ENCODE measurements at places on chromosomes 3 and 15. TPM values are rescaled to one million over a fixed set of nuclear protein-coding genes. Genes with fewer than 3 reads are reported as not detected.

DNA sequence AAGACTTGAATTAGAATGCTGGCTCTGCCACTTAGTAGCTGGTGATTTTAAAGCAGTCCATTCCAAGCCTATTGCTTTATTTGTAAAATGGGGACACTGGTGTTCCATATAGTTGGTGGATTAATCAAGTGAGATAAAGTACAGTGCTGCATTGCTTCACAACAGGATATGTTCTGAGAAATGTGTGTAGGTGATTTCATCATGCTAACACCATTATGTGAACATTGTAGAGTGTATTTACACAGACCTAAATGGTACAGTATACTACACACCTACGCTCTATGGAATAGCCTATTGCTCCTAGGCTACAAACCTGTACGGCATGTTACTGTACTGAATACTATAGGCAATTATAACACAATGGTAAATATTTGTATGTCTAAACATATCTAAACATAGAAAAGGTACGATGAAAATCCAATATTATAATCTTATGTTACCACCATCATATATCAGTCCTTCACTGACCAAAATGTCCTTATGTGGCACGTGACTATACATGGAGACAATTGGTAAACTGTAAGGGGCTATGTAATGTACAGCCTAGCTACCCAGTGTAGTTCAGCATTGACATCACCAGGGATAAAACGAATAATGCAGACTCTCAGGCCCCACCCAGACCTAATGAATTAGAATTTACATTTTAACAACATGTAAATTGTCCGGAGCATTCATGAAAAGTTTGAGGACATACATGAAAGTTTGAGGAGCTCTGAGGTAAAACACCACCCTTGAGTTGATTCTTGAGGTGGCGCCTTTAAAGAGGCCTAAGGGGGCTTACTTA, 121.4 kb upstream of the BFSP2 start:
- DNase-seq = no peak
- no peak overlapping the region for H3K27ac ChIP-seq
- H3K36me3 ChIP-seq = no peaks in the 10 kb centered on the region
- H3K4me1 ChIP-seq = peaks cover 2% of the 10 kb centered on the region

- DNase-seq = no peak
- no peak overlapping the region for H3K4me3 ChIP-seq
- H3K36me3 ChIP-seq = no peaks in the 10 kb centered on the region
- H3K27me3 ChIP-seq = no peaks in the 10 kb centered on the region
Measured at GRCh38 chr15:32825219-32825618, 107.4 kb downstream of the GREM1 start.

NCEH1 gene
- 8.1 TPM for total RNA-seq

SNX33 gene
- 16.7 TPM for total RNA-seq

FAM107A gene
- 4.2 TPM for total RNA-seq

CADPS gene
- 3.6 TPM for total RNA-seq

TLR9 gene
- total RNA-seq = 0.20 TPM

CSPG5 gene
- 24.9 TPM for total RNA-seq

- H3K4me3 ChIP-seq = no peak overlapping the region
- H3K36me3 ChIP-seq = no peaks in the 10 kb centered on the region
- DNase-seq = peak; percentile 97
- no peak overlapping the region for H3K27ac ChIP-seq
- H3K4me1 ChIP-seq = peaks cover 40% of the 10 kb centered on the region
- no peaks in the 10 kb centered on the region for H3K27me3 ChIP-seq
Measured at GRCh38 chr3:37949866-37950265, 40.7 kb upstream of the VILL start.

DNA sequence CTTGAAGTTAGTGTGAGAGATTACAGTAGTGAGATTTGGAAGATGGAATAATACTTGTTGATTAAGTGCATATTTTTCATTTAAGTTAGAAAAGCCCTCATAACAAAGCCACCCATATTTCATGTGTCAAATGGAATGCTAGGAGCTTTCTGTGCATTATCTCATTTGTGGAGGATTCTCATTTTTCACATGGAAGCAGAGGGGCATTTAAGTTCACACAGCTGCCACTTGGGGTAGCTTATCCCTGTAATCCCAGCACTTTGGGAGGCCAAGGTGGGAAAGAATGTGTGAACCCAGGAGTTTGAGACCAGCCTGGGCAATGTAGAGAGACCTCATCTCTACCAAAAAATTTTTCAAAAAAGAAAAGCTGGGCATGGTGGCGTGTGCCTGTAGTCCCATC, 55.2 kb downstream of the RAB7A start:
- H3K36me3 ChIP-seq = no peaks in the 10 kb centered on the region
- H3K4me1 ChIP-seq = no peaks in the 10 kb centered on the region
- no peak overlapping the region for H3K4me3 ChIP-seq
- no peaks in the 10 kb centered on the region for H3K27me3 ChIP-seq

- no peak overlapping the region for H3K27ac ChIP-seq
- H3K27me3 ChIP-seq = no peaks in the 10 kb centered on the region
- H3K36me3 ChIP-seq = no peaks in the 10 kb centered on the region
- no peak overlapping the region for H3K4me3 ChIP-seq
- no peak for DNase-seq
Measured at GRCh38 chr3:42139621-42140453, 48.7 kb downstream of the TRAK1 start.

DNA sequence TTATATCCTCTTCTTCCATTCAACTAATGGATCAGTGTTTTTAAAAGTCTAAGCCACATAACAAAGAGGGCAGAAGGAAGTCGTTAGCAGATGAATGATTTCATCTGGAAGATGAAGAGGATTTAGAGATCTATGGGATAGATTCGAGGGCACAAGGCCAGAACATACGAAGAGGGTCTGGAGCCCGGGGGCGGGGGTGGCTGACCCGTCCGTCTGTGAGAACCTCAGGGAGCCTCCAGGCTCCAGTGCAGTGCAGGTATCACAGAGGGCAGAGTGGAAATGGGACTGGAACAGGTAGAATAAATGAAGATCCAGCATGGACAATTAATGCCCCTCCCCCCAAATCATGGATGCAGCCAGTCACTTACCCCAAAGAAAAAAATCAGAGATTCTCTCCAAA, 1.5 kb upstream of the GOLGA8B start:
- DNase-seq = no peak
- no peak overlapping the region for H3K4me3 ChIP-seq
- H3K4me1 ChIP-seq = no peaks in the 10 kb centered on the region
- H3K27me3 ChIP-seq = no peaks in the 10 kb centered on the region

DNA sequence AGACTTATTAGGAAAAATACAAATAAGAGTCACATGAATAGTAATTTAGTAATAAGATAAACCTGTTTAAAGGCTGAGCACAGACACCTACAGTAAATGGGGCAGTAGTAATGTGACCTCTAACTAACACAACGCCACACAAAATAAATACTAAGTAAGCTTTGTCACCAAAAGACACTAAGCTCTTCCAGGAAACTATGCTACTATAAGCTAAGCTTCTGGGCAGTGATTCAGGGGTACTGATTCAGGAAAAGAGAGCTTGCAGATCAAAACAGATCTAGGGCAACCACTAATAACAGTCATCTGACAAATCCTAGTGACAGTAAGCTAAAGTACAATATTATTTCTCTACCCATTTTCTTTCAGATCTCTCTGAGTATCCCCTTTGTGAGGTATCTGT, 68.8 kb downstream of the PLOD2 start:
- no peak for DNase-seq
- H3K27me3 ChIP-seq = no peaks in the 10 kb centered on the region
- no peaks in the 10 kb centered on the region for H3K4me1 ChIP-seq
- H3K36me3 ChIP-seq = no peaks in the 10 kb centered on the region
- no peak overlapping the region for H3K27ac ChIP-seq
- H3K4me3 ChIP-seq = no peak overlapping the region

- no peaks in the 10 kb centered on the region for H3K36me3 ChIP-seq
- no peaks in the 10 kb centered on the region for H3K27me3 ChIP-seq
- H3K27ac ChIP-seq = no peak overlapping the region
- no peak for DNase-seq
- H3K4me3 ChIP-seq = no peak overlapping the region
- H3K4me1 ChIP-seq = no peaks in the 10 kb centered on the region
Measured at GRCh38 chr3:51283421-51283820, 101.7 kb upstream of the MANF start.

DNA sequence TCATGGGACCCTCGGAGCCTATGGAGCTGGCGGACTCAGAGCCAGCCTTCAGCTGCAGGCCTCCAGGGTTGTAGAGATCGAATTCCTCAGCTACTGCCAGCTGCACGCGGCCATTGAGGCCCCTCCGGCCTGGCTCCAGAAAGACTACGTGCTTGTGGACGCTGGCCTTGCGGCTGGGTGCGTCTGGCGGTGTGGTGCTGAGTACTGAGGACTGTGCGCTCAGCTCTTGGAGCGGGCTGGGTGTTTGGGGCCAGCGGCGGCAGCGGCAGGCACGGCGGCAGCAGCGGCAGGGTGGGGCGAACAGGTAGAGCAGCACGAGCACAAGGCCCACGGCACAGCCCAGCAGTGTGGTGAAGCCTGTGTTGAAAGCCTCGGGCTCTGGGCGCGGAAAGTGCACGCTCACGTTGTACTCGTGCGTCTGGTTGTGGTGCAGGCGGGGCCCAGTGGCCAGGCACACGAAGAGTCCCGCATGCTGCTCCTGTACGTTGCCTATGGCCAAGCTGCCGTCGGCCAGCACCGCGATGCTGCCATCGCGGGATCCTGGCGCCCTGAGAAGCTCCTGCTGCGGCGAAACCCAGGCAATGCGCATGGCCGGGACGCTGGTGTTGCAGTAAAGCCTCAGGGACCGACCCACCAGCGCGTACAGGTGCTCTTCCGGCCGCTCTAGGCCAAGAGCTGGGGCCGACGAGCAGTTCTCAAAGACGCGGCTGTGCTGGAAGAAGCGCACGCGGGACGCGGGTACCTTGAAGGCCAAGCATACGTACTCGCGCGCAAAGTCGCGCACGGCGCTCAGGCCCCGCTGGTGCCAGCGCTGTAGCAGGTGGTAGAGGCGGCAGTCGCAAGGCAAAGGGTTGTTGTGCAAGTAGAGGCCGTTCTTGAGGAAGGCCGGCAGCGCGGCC, 1.3 kb downstream of the AMIGO3 start:
- no peak overlapping the region for H3K4me3 ChIP-seq
- DNase-seq = no peak

DNA sequence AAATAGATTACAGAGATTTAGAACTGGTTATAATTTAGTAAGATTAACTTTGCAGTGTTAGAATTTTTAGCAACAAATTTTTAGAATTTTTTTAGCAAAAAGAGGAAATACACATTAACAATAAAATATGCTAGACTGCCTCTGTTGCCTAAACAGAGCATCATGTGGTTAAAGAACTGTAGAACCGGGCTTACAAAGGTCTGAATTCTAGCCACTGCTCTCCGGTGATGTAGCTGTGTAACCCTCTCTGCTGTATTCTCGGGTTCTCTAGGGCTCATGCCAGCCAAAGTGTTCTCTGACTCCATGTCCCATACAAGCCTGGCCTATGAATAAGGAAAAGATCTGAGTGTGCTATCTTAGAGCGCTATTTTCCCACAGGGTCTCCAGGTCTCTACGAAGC, 2.9 kb upstream of the P2RY12 start:
- no peak overlapping the region for H3K4me3 ChIP-seq
- H3K36me3 ChIP-seq = no peaks in the 10 kb centered on the region

GRCh38 chr3:131299836-131300235, 81.7 kb upstream of the NUDT16 start:
- H3K36me3 ChIP-seq = no peaks in the 10 kb centered on the region
- H3K27ac ChIP-seq = no peak overlapping the region
- H3K4me3 ChIP-seq = no peak overlapping the region
- no peak for DNase-seq

GRCh38 chr3:42117175-42118008, 26.2 kb downstream of the TRAK1 start:
- no peak overlapping the region for H3K4me3 ChIP-seq
- H3K4me1 ChIP-seq = peaks cover 24% of the 10 kb centered on the region
- DNase-seq = no peak
- no peaks in the 10 kb centered on the region for H3K36me3 ChIP-seq
- no peaks in the 10 kb centered on the region for H3K27me3 ChIP-seq

DNA sequence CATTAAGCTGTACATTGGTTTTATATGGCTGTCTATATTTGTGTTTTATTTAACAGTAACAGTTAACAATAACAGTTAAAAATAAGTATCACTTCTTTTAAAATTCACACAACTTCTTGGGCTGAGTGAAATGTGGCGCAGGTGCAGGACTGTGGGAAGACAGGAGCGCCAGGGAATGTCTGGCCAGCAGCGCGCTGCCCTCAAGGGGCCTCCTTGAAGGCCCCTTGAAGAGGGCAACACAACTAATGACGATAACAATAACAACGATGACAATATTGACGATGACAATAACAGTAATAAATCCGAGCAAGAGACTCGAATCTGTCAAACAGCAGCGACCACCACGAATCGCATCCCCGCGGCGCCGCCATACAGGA, 411 bp upstream of the PPP2R3A start:
- no peak for DNase-seq
- no peak overlapping the region for H3K27ac ChIP-seq
- H3K27me3 ChIP-seq = no peaks in the 10 kb centered on the region
- H3K4me3 ChIP-seq = peak overlapping the region; percentile 19
- H3K36me3 ChIP-seq = no peaks in the 10 kb centered on the region
- peaks cover 13% of the 10 kb centered on the region for H3K4me1 ChIP-seq

PLEKHO2 gene
- total RNA-seq = 84.1 TPM

GRCh38 chr3:135141672-135142071, 346.6 kb downstream of the EPHB1 start:
- no peaks in the 10 kb centered on the region for H3K27me3 ChIP-seq
- no peak overlapping the region for H3K4me3 ChIP-seq
- DNase-seq = no peak
- no peak overlapping the region for H3K27ac ChIP-seq
- no peaks in the 10 kb centered on the region for H3K36me3 ChIP-seq
- H3K4me1 ChIP-seq = no peaks in the 10 kb centered on the region

DNA sequence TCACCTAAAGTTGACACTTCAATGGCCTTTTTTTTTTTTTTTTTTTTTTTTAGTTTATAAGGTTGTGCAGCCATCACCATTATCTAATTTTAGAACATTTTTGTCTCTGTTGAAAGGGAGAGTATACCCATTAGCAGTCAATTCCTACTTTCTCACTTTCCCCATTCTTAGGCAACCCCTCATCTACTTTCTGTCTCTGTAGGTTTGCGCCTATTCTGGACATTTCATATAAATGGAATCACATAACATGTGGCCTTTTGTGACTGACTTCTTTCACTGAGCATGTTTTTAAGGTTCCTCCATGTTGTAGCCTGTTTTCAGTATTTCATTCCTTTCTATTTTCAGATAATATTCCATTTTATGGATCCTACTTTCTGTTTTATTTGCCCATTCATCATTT, 56.3 kb downstream of the BLM start:
- H3K4me1 ChIP-seq = no peaks in the 10 kb centered on the region
- no peak for DNase-seq
- H3K36me3 ChIP-seq = no peaks in the 10 kb centered on the region
- no peak overlapping the region for H3K27ac ChIP-seq

DNA sequence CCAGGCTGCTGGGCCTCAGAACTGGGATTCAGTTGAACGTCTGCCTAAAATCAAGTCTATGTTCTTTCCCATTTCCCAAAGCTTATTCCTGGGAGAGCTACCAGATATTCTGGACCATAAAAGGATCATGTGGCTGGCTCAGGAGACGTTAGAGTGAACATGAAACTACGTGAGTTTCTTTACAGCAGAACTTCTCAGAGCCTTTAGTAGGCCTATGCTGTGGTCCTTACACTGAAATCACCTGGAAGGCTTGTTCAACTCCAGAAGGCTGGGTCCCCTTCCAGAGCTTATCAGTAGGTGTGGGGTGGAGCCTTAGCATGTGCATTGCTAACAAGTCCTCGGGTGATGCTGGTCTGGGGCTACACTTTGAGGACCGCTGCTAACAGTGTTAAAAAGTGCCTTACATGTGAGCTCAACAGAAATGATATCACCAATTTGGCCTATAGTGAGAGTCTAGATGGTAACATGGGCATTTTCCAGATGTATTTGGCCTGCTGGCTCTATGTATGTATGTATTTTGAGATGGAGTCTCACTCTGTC, 50.7 kb downstream of the LMCD1 start:
- H3K36me3 ChIP-seq = peaks cover 23% of the 10 kb centered on the region
- H3K4me3 ChIP-seq = no peak overlapping the region
- H3K27ac ChIP-seq = no peak overlapping the region
